HFFc6 (cell line): ENCODE measurements at places on chromosomes 13 and 19. TPM values are rescaled to one million over a fixed set of nuclear protein-coding genes. Genes with fewer than 3 reads are reported as not detected.
A peak's percentile ranks its signal among the peaks of the same experiment; 100 is the strongest.

SLC8A2 gene
- not detected in 3 replicates for total RNA-seq

OCEL1 gene
- total RNA-seq: 13.0 and 22.4 TPM in 2 replicates

DNA sequence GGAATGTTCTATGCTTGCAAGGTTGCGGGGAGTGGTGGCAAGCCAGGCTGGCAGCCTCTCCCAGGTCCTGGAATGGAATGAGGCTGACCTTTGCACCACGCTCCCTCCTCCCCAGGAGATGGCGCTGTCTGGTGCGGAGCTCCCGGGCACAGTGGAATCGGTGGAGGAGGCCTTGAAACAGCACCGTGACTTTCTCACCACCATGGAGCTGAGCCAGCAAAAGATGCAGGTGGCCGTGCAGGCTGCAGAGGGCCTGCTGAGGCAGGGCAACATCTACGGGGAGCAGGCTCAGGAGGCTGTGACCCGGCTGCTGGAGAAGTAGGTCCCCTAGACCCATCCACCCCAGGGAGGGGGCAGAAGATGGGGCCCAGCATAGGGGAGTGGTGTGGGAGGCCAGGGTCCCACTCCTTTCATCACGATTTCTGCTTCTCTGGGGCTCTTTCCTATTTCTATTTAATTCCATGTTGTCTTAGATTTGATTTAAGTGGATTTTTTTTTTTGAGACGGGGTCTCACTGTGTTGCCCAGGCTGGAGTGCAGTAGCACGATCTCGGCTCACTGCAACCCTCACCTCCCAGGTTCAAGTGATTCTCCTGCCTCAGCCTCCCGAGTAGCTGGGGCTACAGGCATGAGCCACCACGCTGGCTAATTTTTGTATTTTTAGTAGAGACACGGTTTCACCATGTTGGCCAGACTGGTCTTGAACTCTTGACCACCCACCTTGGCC lies 53.2 kb upstream of the SHKBP1 start:
- no peak overlapping the region for H3K27ac ChIP-seq
- H3K4me3 ChIP-seq: no peak overlapping the region
- DNase-seq: peak; percentile 32
- H3K27me3 ChIP-seq: peaks cover 18% of the 10 kb centered on the region
- H3K4me1 ChIP-seq: no peaks in the 10 kb centered on the region

GRCh38 chr13:77375560-77376108 lies 48.7 kb upstream of the MYCBP2 start:
- no peak overlapping the region for H3K27ac ChIP-seq
- no peak overlapping the region for H3K4me3 ChIP-seq
- H3K36me3 ChIP-seq: no peaks in the 10 kb centered on the region
- H3K4me1 ChIP-seq: peaks cover 6% of the 10 kb centered on the region; the same call in 1 of the 2 replicates

DNA sequence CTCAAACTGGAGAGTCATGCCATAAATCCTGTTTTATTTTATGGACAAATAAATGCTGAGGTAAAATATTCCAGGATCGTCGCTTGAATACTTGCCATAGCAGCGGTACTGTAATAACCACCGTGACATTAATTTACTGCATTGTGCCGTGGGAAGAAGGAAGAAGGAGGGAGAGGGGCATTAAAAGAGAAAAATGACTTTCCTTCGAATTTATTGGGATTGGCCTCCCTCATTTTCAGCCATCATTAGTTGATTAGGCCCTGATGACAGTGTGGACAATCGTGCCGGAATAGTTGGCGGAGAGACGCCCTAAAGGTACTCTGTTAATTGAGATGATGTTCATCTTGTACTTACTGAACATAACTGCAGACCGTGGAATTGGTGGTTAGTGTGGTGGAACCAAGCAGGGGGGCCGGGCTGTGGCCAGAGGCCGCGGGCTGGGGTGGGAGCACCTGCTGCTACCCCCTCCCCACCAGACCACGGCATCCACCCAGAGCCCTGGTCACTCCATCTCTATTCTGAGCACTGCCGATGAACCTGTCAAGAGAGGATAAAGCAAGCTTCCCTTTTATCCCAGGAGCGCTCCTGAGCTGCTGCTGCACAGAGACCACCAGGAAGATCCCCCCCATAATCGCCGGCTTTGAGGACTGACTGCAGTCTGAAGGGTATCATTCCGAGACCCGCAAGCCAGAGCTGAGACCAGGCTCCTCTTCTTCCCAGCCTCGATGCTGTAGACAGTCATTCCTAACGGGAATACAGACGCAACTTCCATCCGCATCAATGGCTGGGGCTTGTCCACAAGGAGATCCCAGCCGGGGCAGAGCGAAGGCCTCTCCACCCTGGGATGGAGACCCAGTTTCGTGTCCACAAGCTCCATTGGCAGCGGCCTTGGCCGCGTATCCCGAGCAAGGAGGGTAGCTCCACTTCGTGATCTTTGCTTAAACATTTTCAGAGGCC lies 168.3 kb upstream of the TSHZ3 start:
- no peak overlapping the region for H3K27ac ChIP-seq
- H3K27me3 ChIP-seq: 0 out of 2 replicates have a peak, but pooled peaks cover 4% of the 10 kb centered on the region
- H3K4me1 ChIP-seq: 0 out of 2 replicates have a peak, but pooled peaks cover 4% of the 10 kb centered on the region
- no peaks in the 10 kb centered on the region for H3K36me3 ChIP-seq
- no peak overlapping the region for H3K4me3 ChIP-seq

DNA sequence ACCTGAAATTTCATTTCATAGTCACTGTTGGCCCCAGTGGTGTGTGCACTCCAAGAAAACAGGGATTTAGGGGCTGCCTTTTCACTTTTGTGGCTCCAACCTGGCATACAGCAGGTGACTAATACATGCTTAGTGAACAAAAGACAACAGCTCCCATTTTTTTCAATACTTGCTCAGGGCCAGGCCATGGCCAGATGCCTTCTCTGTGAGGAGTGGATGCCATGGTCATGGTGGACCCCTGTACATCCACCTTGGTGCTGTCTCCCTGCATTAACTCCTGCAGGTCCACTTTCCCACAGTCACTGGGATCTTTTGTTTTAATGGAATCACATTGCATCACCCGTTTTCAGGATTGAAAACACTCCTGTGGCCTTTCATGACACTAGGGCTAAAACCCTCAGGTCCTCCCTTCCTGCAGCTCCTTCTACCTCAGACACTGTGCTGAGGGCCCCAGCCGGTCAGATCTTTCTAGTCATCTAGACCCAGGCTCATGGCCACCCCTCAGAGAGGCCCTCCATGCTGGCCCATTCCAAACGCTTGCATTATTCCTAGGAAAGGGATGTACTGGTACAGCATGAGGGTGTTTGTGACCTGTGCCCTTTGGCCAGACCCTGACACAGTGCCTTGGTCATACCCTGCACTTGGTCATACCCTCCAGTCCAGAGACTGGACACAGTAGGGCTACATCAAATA lies 1.2 kb upstream of the TMEM147 start:
- H3K27me3 ChIP-seq: peaks cover 2% of the 10 kb centered on the region
- DNase-seq: no peak
- H3K4me3 ChIP-seq: peak overlapping the region; percentile 97
- peak overlapping the region; percentile 85 for H3K27ac ChIP-seq
- H3K36me3 ChIP-seq: peaks cover 12% of the 10 kb centered on the region; the same call in 1 of the 2 replicates

DNA sequence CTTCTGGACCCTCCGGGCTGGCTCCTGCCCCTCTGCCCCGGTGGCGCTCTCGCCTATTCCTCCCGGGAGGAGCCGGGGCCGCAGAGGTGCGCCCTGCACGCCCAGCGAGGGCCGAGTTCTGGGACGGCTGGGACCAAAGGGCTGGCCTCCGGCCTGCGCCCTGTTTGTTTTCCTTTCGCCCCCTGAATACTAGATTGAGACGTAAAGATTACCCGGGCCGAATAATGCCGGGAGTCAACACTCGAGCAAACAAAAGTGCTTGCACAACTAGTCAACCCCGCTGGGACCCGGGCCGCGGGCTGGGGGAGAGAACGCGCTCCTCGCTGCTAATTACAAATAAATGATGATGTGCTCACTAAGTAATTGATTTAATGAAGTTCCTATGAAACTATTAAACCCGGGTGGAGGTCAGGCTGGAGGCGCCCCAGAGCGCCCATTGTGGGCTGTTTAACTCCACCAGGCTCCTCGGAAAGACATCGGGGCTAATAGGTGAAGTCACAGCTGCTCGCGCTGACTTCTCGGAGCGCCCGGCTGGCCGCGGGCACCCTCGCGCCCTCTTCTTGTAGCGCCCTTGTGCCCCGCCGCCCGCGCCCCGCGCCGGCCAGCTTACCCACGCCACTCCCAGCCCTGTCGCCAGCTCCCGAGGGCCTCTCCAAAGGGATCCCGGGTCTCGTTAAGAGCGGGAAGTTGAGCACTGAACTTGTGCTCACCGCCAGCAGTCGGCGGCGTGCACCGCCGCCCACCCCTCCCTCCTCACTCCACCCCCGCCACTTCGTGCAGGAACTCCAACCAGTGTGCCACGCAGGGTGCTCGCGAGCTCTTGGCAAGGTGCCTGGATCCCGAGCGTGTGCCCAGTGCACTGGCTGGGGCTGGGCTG lies 14.9 kb downstream of the ZIC5 start:
- peaks cover 67% of the 10 kb centered on the region for H3K27me3 ChIP-seq
- H3K27ac ChIP-seq: no peak overlapping the region
- H3K4me3 ChIP-seq: peak overlapping the region; percentile 78; the same call in 1 of the 2 replicates

TMEM205 gene
- 35.7 and 43.3 TPM in 2 replicates for total RNA-seq

URAD gene
- not detected in 3 replicates for total RNA-seq

- H3K4me3 ChIP-seq: no peak overlapping the region
- H3K4me1 ChIP-seq: no peaks in the 10 kb centered on the region
- no peak for DNase-seq
- H3K27ac ChIP-seq: no peak overlapping the region
- H3K36me3 ChIP-seq: peaks cover 5% of the 10 kb centered on the region
- no peaks in the 10 kb centered on the region for H3K27me3 ChIP-seq
Observed at GRCh38 chr13:52136763-52137162, 7.9 kb upstream of the NEK5 start.

DNA sequence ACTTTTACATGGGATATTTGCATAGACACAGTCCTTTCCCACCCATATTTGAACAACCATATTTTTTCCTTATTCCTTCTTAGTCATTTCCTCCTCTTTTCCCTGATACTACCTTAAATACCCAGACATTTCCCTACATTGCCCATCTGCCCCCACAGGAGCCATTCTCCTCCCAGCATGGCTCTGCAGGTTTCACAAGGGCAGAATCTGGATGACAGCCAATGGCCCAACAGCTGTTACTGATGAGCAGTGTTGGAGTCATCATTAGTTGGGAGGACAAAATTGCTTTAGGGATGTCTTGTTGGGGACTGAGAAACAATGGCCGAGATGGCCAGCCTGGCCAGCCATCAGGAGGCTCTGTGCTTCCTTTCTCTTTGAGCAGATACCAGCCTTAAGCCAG lies 209.5 kb downstream of the KLF5 start:
- no peak overlapping the region for H3K4me3 ChIP-seq
- DNase-seq: peak; percentile 54
- H3K27ac ChIP-seq: peak overlapping the region; percentile 3
- H3K36me3 ChIP-seq: peaks cover 7% of the 10 kb centered on the region
- no peaks in the 10 kb centered on the region for H3K27me3 ChIP-seq

DNA sequence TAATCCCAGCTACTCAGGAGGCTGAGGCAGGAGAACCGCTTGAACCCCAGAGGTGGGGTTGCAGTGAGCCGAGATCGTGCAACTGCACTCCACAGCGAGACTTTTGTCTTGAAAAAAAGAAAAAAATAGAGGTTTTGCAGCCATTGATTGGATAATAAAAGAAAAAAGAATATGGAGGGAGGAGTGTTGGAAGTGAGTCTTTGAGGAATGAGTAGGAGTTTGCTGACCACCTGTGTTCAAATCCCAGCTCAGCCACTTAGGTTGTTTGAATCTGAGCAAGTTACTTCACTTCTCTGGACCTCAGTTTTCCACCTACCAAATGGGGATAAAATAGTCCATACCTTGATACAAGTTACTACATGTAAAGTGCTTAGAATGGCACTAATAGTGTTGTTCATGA lies 6.2 kb downstream of the NRTN start:
- H3K4me1 ChIP-seq: no peaks in the 10 kb centered on the region
- no peak overlapping the region for H3K4me3 ChIP-seq
- no peak for DNase-seq
- H3K27ac ChIP-seq: no peak overlapping the region
- no peaks in the 10 kb centered on the region for H3K36me3 ChIP-seq
- H3K27me3 ChIP-seq: peaks cover 19% of the 10 kb centered on the region

AMER2 gene
- total RNA-seq: not detected in 2 replicates

LRRC8E gene
- total RNA-seq: 6.2 to 9.8 TPM (median 7.3 TPM) in 3 replicates

- H3K27me3 ChIP-seq: peaks cover 3% of the 10 kb centered on the region; the same call in 1 of the 2 replicates
- peaks cover 30% of the 10 kb centered on the region for H3K4me1 ChIP-seq
- H3K27ac ChIP-seq: no peak overlapping the region
- peaks cover 16% of the 10 kb centered on the region for H3K36me3 ChIP-seq
Observed at GRCh38 chr13:110275931-110276552, 30.9 kb downstream of the COL4A1 start.

GRCh38 chr13:23806874-23807526 lies 82.2 kb downstream of the MIPEP start:
- H3K4me3 ChIP-seq: no peak overlapping the region; the same call in 1 of the 2 replicates
- peak overlapping the region; percentile 44 for H3K27ac ChIP-seq

- no peak overlapping the region for H3K27ac ChIP-seq
- peaks cover 34% of the 10 kb centered on the region; the same call in 1 of the 2 replicates for H3K4me1 ChIP-seq
- H3K36me3 ChIP-seq: no peaks in the 10 kb centered on the region; the same call in 1 of the 2 replicates
- peaks cover 27% of the 10 kb centered on the region for H3K27me3 ChIP-seq
- H3K4me3 ChIP-seq: peak overlapping the region; percentile 47; the same call in 1 of the 2 replicates
Observed at GRCh38 chr19:51735759-51736449, 12.1 kb upstream of the HAS1 start.

RNF17 gene
- total RNA-seq: not detected in 3 replicates

ZNF790 gene
- 3.0 to 4.7 TPM (median 3.0 TPM) in 3 replicates for total RNA-seq

DNA sequence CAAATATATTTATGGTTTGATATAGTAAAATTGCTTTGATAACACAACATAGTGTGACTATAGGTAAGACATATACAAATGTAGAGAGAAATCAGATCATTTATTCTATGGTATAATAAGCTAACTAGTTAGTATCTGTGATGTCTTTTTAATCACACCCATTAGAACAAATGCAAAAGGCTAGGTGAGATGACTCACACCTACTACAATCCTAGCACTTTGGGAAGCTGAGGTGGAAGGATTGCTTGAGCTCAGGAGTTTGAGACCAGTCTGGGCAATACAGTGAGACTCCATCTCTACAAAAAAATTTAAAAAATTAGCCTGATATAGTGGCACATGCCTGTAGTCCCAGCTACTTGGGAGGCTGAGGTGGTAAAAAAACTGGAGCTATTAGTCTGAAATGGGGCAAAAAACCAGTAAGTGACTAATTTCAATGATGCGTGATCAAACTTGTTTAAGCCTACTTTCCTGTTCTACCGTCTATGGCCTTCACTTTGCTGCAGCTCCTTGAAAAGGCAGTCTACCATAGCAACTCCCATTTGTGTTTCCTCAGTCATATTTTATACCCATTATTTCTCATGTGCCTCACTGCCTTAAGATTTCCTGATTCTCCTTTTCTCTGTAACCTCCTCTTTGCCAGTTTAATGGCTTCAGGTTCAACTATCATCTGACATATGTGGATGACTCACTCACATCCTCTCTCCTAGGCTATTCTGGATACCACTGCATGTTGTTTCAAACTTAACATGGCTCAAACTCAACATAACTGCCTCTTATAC lies 12.5 kb downstream of the ALG5 start:
- H3K27me3 ChIP-seq: no peaks in the 10 kb centered on the region
- peaks cover 29% of the 10 kb centered on the region for H3K36me3 ChIP-seq

- H3K36me3 ChIP-seq: no peaks in the 10 kb centered on the region
- DNase-seq: no peak
- H3K27me3 ChIP-seq: peaks cover 35% of the 10 kb centered on the region
- H3K27ac ChIP-seq: no peak overlapping the region
- no peak overlapping the region for H3K4me3 ChIP-seq
Observed at GRCh38 chr13:112934078-112934477, 34.9 kb upstream of the MCF2L start.

- H3K4me1 ChIP-seq: no peaks in the 10 kb centered on the region
- DNase-seq: no peak
- no peak overlapping the region for H3K27ac ChIP-seq
- peaks cover 9% of the 10 kb centered on the region for H3K36me3 ChIP-seq
Observed at GRCh38 chr13:112171570-112171965, 104.6 kb downstream of the SOX1 start.
